ENCODE measurements at places on chromosomes 4 and X.

- DNase-seq, result no peak
These were observed 14.1 kb downstream of the AMER1 start for GRCh38 chrX:64191281-64192010.

DNA sequence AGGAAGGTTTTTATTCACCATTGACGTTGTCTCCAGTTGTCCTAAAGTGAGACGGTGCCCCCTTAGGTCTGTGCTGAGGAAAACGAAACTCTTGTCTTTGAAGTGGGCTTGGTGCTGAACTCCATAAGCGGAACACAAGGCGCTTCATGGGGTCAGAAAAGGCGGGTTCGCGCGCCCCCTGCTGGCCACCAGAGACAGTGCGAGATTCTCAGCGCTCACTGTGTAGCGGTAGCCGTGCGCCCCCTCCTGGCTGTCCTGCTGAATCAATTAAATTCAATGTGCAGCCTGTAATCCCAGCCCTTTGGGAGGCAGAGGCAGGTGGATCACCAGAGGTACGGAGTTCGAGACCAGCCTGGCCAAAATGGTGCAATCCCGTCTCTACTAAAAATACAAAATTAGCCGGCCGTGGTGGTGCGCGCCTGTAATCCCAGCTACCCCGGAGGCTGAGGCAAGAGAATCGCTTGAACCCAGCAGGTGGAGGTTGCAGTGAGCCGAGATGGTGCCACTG, 64.1 kb downstream of the RLIM start:
- DNase-seq, result peak; percentile 71

- DNase-seq, result no peak
These were observed 64.3 kb upstream of the WDR17 start for GRCh38 chr4:176001151-176002006.

GRCh38 chr4:121071640-121072223, 603 bp downstream of the NDNF start:
- DNase-seq, result no peak

GRCh38 chrX:1213971-1214370, 1.5 kb upstream of the CRLF2 start:
- no peak for DNase-seq

- no peak for DNase-seq
These were observed 311.1 kb downstream of the CAMK2D start for GRCh38 chr4:113450295-113451080.

- DNase-seq, result no peak
These were observed 74.7 kb upstream of the IL13RA1 start for GRCh38 chrX:118652717-118653116.

GRCh38 chrX:31323658-31324057, 251.8 kb upstream of the FTHL17 start:
- no peak for DNase-seq

- DNase-seq, result no peak
These were observed 21.4 kb upstream of the CLGN start for GRCh38 chr4:140448830-140449229.

- DNase-seq, result no peak
These were observed 518.2 kb upstream of the HTR2C start for GRCh38 chrX:114065577-114066223.

GRCh38 chrX:23699636-23700194, 32.4 kb downstream of the PRDX4 start:
- peak; percentile 5 for DNase-seq

- DNase-seq, result peak; percentile 10
These were observed 18.0 kb downstream of the FAM9A start for GRCh38 chrX:8783097-8783713.

DNA sequence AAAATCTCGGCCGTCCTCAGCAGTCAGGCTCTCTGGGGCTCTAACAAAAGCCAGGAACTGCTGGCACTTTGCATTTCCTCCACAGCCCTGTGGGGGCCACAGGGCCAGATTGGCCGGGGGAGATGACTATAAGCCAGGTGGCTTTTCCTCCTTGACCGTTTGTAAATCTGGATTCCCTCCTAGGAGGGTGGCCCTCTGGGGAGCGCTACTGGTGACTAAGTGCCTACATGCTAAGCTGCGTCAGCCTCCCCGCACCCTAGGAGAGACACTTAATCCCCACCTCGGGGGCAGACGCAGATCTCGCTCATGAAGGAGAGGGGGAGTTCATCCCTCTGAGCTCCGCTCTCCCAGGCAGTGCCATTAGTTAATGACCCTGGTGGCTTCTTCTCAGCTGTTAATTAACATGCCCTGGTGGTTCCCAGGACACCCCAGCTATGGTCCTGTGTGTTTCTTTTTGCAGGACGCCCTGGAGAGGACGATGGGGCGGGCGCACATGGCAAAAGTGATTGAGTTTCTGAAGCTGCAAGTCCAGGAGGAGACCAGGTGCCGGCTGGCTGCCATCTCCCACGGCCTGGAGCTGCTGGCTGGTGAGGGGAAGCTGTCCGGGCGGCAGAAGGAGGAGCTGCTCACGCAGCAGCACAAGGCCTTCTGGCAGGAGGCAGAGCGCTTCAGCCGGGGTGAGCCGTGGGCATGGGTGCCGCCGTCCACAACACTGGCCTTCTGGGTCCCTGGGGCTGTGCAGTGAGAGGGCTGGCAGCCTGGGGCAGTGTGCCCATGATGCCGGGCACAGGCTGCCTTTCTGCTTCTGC, 41.6 kb downstream of the EVC start:
- DNase-seq, result no peak

DNA sequence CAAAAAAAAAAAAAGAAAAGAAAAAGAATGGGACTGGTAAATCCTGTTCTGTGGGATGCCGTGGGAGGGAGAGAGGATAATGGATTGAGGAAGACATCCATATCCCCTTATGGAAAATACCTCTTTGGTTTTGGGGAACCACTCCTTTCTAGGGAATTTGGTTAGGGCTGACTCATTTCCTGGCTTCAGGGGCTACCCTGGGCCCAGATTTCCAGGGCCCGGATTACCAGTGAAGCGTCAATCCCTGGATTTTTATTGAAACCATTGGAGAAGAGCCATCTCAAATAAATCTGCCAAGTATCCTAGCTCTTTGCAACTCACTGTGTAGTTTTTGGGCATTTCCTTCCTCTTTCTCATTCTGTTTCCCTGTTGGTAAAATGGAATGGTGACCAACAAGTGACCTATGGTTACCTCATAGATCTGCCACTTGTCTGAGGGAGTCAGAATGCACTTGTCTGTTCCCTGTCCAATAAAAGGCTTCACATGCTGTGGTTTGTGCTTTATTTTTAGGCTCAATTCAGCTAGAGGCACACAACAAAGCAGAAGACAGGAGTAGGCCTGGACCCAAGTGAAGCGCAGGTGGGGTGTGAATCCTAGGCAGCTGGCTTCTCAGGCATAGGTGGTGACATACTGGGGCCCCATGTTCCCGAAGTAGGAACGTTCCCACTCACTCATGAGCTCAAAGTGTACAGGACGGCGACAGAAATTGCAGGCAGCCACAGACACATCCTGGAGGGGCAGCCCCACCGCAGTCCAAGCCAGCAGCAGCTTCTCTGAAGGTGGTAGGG, 8.6 kb downstream of the APEX2 start:
- no peak for DNase-seq

- DNase-seq, result no peak
These were observed 59.7 kb upstream of the WDR44 start for GRCh38 chrX:118286066-118286762.

DNA sequence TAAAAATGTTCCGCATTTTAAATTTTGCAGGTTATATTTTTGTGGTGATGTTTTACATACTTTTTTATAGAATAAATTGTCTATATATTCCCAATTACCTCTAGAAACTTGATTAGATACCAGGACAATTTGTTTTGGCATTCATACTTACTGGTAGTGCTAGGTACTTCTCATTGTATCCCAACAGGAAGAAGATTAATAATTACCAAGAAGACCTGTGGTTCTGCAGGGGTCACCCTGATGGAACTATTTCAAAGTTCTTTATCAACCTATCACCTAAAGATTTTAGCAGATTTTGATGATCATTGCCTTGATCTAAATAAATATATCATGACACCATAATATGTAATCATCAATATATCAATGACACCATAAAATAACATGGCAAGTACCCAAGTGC, 22.5 kb upstream of the FAM9A start:
- no peak for DNase-seq

GRCh38 chr4:178937130-178937529, 1494.9 kb upstream of the AGA start:
- DNase-seq, result no peak

DNA sequence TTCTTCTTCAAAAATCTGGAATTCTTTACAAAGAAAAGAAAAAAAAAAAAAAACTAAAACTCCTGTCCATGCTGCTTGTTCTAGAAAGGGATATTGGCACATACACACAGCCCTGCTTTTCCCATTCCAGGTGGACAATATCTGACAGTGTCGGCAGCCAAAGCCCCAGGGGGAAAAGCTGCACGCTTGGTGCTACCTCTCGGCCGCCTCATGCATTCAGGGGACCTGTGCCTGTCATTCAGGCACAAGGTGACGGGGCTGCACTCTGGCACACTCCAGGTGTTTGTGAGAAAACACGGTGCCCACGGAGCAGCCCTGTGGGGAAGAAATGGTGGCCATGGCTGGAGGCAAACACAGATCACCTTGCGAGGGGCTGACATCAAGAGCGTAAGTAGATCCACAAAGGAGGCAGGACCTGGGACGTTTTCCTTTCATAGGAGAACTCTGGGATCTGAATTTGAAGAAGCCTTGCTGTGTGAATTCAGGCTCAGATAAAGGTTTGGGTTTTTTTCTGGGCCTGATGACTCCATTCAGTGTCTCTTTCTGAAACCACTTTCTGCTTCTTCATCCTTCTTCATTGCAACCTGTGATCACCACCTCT, 71.9 kb downstream of the NPNT start:
- DNase-seq, result no peak

DNA sequence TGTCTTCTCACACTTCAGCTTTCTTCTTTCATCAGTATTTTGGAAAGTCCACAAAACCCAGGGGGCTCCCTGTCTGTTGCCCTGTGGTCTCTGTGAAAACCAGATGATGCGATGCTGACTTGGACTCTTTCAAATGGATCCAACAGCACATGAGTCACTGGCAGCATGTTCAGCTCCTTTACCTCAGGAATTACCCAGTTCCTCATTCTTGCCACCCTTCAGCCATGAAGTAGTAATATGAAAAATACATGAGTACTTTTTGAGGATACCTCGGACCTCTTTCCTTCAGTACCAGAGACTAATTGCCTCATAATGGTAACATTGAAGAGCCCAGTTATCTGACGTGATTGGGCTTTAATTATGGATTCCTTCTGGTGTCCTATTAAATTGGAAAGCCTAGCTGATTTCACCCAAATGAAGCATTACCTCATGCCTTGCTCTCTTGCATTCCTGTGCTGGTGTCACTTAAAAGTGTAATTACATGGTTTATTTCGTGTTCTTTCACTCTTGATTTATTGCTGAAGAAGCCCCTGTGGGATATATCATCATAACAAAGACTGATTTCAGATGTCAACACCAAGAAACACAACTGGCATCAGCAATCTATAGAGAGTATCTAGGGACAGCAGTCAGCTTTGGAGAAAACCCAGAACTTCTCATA, 63.4 kb downstream of the NFKB1 start:
- peak; percentile 23 for DNase-seq

DNA sequence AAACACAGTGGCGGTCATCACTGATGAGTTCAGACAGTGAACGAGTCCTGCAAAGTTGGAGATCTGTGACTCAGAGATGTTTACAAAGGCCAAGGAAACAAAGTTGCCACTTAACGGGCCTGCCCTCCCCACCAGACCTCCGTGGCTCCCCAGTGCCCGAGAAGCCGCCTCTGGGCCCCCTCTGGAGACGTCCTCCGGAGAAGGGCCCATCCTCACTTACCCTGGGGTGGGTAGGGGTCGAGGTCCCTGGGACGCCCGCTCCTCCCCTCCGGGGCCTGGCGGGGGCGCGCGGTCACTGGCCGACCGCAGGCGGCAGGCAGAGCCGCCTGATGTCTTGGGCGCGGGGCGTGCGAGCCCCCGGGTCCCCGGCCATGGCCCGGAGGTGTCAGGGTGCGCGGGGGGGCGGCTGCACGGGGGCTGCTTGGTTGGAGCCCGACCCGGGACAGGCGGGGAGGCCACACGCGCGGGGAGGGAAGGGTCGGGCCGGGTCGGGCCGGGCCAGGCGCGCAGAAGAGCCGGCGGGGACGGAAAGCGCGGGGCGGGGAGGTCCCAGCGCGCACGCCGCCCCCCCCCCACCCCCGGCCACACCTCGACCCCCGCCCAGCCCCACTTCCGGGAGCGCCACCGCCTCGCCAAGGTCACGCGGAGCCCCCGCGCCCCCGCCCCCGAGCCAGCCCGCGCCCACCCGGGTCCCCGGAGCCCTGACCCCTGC, 529 bp downstream of the DHRSX start:
- peak; percentile 13 for DNase-seq

DNA sequence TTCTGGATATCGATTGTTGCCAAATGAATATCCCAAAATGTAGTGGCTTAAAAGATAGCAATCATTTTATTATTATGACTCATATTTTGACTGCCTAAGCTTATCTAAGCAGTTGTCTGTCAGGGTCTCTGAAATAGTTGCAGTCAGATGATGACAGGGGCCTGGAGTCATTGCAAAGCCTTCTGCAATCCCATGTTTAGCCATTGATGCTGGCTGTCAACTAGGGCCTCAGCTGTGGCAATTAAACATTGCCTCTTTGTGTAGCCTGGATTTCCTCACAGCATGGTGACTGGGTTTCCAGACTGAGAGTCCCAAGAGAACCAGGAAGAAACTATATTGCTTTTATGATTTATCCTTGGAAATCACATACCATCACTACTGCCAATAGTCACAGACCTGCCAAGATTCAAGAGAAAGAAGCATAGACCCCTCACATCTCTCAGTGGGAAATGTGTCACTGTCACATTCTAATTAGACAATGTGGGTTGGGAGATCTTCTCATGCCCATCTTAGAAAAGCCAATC, 227.3 kb upstream of the NOCT start:
- DNase-seq, result no peak

DNA sequence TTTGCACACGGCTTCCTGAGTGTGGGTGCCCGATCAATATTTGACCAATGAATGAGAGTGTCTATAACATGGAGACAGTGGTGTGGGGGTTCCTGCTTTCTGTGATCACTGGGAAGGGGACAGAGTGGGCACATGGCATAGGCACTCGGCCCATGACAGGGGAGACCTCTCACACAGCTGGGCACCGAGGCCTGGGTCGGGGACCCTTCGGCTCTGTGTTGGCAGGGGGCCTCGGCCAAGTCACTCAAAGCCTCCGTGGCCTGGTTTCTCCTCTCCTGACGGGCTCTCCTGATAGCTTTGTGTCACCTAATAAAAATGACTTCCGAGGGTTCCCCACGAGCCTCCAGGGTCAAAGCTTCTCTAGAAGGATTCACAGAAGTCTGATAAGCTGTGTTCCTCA, 43.9 kb upstream of the PSAPL1 start:
- DNase-seq, result no peak

DNA sequence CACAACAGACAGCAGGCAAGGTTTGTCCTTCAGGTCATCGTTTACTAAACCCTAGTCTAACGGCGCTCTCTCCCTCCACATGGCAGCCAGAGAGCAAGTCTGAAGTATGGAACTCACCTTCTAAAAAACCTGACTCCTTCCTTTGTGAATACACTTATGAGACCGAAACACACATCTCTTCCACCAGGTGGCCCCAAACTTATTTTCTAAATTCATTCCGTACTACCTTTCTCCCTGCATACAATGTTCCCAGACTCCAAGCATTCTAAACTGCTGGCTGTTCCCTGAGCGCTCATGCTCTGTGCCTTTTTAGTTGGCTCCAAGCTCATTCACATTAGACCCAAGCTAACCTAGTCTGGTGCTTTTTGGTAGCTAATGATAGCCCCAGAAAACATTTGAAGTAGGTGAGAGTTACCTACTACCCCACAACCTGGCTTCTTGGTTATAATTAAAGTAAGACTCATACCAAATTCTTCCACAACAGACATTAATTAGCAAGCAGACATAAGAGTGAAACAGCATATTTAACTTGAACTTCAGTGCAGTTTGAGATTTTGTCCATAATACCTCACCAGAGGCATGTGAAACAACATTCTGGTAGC, 67.6 kb upstream of the DCLK2 start:
- DNase-seq, result no peak
